ENCODE measurements at places on chromosomes 11 and 22. TPM values are rescaled to one million over a fixed set of nuclear protein-coding genes. Genes with fewer than 3 reads are reported as not detected.

- no peak for DNase-seq
Observed at GRCh38 chr22:45698094-45698493, 26.5 kb downstream of the ATXN10 start.

DNA sequence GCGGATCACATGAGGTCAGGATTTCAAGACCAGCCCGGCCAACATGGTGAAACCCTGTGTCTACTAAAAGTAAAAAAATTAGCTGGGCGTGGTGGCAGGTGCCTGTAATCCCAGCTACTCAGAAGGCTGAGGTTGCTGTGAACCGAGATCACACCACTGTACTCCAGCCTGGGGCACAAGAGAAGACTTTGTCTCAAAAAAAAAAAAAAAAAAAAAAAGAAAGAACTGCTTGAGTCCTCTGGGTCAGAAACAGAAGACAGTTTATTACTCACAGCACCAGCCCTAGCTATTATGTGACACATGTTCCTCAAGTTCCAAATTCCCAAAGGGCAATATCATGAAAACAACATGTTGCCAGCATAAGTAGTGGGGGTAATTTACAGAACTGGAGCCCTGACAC is 1014.1 kb upstream of the RAG2 start:
- no peak for DNase-seq

Gene CCT8L2
- total RNA-seq: not detected

Gene KAT5
- total RNA-seq: 26.8 TPM

DNA sequence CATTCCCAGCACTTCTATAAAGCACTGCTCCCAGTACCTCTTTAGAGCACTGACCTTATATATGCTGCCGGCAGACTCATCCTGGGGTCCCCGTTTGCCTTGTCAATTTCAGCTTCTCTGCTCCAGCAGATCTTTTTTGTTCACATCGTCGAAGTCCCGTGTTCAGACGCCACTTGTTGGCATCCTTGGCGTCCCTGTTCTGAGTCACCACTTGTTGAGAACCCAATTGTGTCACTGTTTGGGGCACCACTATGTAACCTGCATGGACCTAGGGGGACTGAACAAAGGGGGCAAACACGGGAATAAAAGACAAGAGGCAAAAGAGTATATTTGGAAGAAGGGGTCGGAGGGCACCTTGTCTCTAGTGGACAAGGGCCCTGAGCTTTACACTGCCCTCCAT is 25.5 kb downstream of the OR10A6 start:
- DNase-seq: no peak

Gene HOATZ
- total RNA-seq: 0.43 TPM

Gene SCUBE1
- 0.07 TPM for total RNA-seq

DNA sequence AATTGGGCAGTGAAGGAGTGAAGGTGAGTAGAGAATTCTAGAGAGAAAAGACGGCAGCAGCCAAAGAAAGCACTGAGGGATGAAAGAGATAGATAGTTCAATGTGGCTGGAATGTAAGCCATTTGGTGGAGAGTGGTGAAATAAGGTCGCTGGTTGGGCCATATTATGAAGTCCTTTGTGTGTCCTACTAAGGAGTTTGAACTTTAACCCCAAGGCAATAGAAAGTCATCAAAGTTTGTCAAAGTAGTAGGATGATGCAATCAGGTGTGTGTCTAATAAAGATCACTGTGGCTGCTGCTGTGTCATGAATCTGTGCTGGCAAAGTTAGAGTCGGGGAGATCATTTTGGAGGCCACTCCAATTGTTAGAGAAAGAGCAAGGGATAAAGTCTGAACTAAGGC is 18.7 kb downstream of the RNF121 start:
- no peak for DNase-seq

DNA sequence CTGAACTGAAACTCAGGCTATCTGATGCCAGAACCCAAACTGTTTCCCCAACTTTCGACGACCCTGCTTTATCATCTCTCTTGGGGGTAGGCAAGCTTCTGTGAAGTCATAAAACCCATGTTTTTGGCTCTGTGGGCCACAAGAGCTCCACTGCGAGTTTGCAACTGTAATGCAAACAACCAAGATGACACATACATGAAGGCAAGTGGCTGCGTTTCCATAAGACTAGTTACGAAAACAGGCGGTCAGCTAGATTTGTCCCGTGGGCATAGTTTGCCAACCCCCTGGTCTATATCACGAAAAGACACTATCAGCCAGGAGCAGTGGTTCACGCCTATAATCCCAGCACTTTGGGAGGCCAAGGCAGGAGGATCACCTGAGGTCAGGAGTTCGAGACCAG is 37.5 kb downstream of the TPST2 start:
- DNase-seq: peak; percentile 41

Data from astrocyte (in vitro differentiated cells and primary cell).